ENCODE measurements at places on chromosomes 7 and 10.

DNA sequence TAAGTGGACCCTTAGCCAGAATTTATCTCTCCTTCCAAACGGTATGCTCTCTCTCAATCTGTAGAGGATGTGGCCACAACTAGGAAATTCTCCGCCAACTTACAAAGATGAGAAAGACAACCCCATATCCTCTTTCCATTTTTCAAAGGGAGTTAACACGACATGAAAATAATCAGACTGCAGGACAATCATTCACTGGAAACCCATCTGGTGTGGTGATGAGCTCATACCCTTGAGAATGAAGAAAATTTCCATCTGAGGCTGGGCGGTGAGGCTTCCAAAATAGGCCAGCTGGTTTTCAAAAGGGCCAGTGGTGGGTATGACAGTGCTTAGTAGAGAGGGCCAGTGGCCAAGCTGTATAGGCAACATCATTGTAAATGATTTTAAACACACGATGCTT is 369.6 kb downstream of the FRMD4A start:
- DNase-seq, result no peak

DNA sequence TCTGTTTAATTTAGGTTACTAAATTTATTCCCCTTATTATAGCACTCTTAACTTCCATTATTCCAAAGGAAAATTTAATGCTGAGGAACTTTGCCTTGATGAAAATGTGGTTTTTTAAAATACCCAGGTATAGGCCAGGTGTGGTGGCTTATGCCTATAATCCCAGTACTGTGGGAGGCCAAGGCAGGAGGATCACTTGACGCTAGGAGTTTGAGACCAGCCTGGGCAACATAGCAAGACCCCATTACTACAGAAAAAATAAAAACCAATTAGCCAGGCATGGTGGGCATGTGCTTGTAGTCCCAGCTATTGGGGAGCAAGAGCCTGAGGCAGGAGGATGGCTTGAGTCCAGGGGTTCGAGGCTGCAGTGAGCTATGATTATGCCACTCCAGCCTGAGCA is 32.4 kb downstream of the TMEM243 start:
- no peak for DNase-seq

- no peak for DNase-seq
These were observed 23.7 kb upstream of the CCDC172 start for GRCh38 chr10:116300542-116300941.

DNA sequence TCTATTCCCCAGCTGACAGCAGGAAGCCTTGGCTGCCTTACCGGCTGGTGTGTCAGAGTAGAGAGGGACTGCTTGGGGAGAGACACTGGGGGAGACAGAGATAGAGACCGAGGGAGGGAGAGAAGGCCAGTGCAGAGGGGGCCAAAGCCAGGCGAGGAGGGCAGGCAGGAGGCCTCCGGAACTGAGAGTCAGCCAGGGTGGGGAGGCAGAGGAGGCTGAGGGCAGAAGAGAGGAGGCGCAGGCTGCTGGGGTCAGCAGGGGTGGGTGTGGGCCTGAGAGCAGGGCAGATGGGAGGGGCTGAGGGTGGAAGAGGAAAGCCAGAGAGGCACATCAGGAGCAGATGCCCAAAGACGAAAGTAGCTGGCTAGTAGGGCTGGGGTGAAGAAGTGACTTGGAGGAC is 57.2 kb upstream of the PAX2 start:
- DNase-seq, result no peak

GRCh38 chr7:107989618-107990373 is 13.2 kb downstream of the LAMB1 start:
- no peak for DNase-seq

- DNase-seq, result no peak
These were observed 3.0 kb upstream of the BUB3 start for GRCh38 chr10:123150986-123151736.

GRCh38 chr7:29146888-29147609 is 712 bp upstream of the CPVL start:
- DNase-seq, result no peak

DNA sequence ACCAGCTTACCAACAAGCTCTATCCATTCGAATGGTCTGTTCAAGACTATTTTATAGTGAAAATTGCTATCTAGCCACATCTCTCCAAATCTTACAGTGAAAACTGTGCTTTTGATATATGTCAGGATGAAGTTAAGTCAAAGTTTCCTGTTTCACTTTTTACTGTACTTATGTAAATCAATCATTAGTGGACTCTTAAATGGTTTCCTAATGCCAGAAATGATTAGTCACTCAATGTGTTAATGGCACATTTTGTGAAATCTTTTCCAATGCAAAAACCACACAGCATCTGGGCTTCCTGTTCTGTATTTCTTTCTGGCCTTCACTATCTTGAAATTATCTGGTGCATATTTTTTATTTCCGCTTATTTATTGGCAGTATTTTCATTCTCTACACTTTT is 87.3 kb upstream of the STEAP1B start:
- DNase-seq, result no peak

GRCh38 chr10:123301077-123301857 is 147.1 kb downstream of the BUB3 start:
- no peak for DNase-seq

GRCh38 chr10:117005527-117006055 is 604 bp upstream of the SHTN1 start:
- no peak for DNase-seq

DNA sequence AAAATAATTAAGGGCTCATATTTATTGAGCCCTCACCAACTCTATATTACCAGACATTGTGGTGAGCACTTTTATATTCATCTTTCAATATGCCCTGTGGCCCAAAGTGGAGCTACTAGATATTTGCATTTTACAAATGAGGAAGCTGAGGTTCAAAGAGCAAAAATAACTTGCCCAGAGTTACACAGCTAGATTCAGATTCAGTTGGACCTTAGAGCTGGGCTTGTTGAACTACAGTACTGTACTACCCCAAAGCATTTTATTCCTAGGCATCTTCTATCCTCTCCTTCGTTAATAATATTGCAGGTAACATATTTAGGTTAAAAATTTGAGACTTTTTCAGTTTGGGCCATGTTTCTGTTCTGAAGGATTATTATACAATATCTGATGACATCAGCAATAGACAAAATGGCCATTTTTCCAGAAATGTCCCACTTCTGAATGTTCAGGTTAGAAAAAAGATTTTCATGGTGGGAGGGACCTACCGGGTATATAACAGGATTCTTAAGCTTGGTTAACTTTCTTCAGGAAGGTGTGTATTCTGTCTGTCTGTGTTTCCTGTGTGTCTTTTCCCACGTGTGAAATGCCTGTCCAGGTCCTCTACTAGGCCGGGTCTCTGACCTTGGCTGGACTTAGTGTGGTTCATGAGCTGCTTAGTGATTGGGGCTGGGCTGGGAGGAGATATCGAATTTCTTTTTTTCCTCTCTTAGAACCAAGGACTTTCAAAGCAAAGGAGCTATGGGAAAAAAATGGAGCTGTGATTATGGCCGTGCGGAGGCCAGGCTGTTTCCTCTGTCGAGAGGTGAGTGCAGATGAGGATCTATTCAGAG is 13.6 kb downstream of the PRXL2A start:
- DNase-seq, result no peak
